Activated naive CD4-positive, alpha-beta T cell treated with anti-CD3 and anti-CD28 coated beads, Interleukin-2, amount 50 U/mL, for 72 hours (primary cell): ENCODE measurements at places on chromosomes 2 and 18. TPM values are rescaled to one million over a fixed set of nuclear protein-coding genes. Genes with fewer than 3 reads are reported as not detected.

HRH4 gene
- not detected for total RNA-seq

CHRNG gene
- total RNA-seq = not detected

LCT gene
- 0.11 TPM for total RNA-seq

SH2D6 gene
- total RNA-seq = 2.5 TPM

DAPL1 gene
- not detected for total RNA-seq

GRCh38 chr2:13650586-13651180 lies 933.9 kb downstream of the TRIB2 start:
- no peak for DNase-seq

DNA sequence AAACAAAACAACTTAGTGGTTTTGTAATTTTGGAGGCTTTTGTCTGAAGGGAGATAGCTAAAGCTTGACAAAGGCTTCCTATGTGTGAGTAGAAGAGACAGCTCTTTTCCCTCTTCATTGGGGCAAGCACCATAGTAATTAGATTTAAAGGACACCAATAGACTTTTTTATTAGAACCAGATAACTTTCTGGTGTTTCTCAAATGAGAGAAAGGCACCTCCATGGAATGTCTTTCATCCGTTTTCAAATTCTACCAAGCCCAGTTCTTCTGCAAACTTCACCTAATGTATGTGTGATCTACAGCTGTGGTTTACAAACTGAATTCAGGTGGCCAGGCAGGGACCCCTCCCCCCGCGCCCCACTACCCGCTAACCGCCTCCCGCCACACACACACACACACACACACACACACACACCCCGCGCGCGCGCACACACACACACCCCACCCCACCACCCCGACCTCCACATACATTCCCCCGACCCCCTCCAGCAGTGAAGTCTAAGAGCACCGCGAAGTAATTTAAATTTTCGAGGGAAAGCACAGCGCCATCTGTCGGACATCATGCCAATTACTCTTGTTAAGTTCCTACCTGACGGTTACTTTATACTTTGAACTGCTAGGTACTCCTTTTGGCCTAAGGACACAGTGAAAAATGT lies 31.6 kb upstream of the PPP1R1C start:
- DNase-seq = peak; percentile 62

GRCh38 chr2:217870528-217871011 lies 132.2 kb downstream of the TNS1 start:
- DNase-seq = no peak
